Neural crest cell (in vitro differentiated cells): ENCODE measurements at places on chromosomes 2 and 18. TPM values are rescaled to one million over a fixed set of nuclear protein-coding genes. Genes with fewer than 3 reads are reported as not detected.

- H3K27ac ChIP-seq = no peak overlapping the region
- H3K36me3 ChIP-seq = no peaks in the 10 kb centered on the region
- H3K4me1 ChIP-seq = no peaks in the 10 kb centered on the region
- H3K27me3 ChIP-seq = no peaks in the 10 kb centered on the region
- H3K4me3 ChIP-seq = no peak overlapping the region
Measured at GRCh38 chr2:209985874-209986273, 16.6 kb upstream of the RPE start.

GRCh38 chr2:24913911-24914310 lies 6.1 kb downstream of the ADCY3 start:
- H3K4me3 ChIP-seq = peak overlapping the region; percentile 23
- H3K27me3 ChIP-seq = no peaks in the 10 kb centered on the region
- no peak for DNase-seq
- H3K4me1 ChIP-seq = peaks cover 22% of the 10 kb centered on the region
- H3K36me3 ChIP-seq = peaks cover 14% of the 10 kb centered on the region

GRCh38 chr2:22035361-22035830 lies 911.6 kb downstream of the TDRD15 start:
- no peak overlapping the region for H3K4me3 ChIP-seq
- no peaks in the 10 kb centered on the region for H3K27me3 ChIP-seq
- H3K36me3 ChIP-seq = no peaks in the 10 kb centered on the region
- H3K4me1 ChIP-seq = peaks cover 7% of the 10 kb centered on the region
- no peak overlapping the region for H3K27ac ChIP-seq
- no peak for DNase-seq

DNA sequence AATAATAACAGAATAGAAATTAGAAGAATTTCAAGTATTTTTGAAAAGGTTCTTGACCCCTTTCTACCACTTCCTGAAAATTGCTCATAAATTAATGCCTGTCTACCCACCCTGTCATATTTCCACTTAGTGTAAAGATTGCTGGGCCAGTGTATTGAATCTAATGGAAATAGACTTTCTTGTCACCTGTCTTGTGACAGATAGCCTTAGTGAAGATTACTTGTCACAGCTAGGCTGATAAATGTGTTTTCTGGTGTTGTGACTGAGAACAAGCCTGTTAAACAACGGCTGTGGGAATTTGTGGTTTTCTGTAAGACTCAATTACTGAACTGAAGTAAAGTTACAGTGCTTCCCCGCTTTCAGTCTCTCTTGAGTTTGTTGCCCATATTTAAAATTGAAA lies 37.0 kb downstream of the PIK3C3 start:
- H3K27ac ChIP-seq = no peak overlapping the region
- DNase-seq = no peak
- no peak overlapping the region for H3K4me3 ChIP-seq

GRCh38 chr18:3604498-3605408 lies 154.8 kb downstream of the TGIF1 start:
- no peak overlapping the region for H3K4me3 ChIP-seq
- no peaks in the 10 kb centered on the region for H3K36me3 ChIP-seq
- no peaks in the 10 kb centered on the region for H3K27me3 ChIP-seq
- no peak overlapping the region for H3K27ac ChIP-seq

The CROCC2 gene
- total RNA-seq = not detected in 2 replicates

DNA sequence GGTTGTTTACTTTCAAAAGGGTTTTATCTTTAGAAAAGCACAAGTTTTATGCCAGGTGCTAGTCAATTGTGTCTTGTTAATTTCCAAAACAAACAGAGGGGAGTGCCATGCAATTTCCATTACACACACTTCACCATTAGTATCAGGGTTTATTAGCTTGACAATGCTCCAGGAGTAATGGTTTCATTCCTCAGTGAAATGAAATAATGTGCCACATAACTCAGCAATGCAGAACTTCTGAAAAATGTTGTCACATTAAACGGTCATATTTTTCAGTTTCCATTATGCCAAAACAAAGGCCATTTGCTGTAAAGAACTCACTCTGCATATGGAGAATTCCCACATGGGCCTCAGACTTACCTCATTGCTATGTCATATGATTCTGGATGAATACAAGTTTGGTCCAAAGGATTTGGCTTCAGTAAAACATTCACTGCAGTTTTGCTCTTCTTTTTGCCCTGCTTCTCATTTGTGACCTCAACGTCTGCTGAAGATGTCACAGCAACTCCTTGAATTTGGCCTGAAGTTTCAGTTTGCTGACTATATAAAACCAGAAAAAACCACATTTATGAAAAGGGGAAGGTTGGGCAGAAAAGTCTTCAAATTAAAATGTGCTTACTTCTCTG lies 198.2 kb downstream of the SRBD1 start:
- H3K4me1 ChIP-seq = no peaks in the 10 kb centered on the region
- no peak overlapping the region for H3K27ac ChIP-seq
- H3K4me3 ChIP-seq = no peak overlapping the region

The APCDD1 gene
- total RNA-seq = 49.8 and 51.9 TPM in 2 replicates

The CYP20A1 gene
- 21.5 and 22.1 TPM in 2 replicates for total RNA-seq

DNA sequence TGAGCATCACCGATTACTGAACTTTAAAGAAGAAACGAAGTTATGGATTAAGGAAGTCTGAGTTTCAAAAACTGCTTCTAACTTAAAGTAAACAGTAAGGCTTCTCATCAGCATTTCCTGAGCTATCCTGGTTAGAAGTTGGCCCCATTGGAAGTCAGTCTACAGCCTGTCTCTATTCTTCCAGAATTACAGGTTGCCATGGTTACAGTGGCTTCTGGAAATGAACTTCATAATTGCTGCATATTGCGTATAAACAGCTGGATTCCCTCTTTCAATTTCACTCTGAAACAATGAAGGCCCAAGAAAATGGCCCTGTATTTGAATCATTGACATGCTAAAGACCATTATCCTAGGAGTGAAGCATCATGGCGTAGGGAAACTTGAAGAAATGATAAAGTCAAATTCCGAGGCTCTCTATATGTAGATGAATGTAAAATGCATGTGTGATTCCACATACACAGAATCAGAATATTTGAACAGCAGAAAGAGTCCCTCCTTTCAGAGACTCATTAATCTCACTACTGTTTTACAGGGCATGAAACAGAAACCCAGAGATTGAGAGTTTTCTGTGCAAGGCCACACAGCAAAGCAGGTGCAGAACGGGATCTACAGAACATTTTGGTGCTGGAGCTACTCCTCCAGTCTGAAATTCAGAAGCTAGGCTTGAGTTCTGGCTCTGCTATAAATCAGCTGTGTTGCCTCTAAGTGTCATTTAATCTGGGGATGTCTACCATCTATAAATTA lies 856.4 kb upstream of the CELF4 start:
- H3K27ac ChIP-seq = no peak overlapping the region
- H3K4me3 ChIP-seq = no peak overlapping the region
- no peak for DNase-seq
- H3K27me3 ChIP-seq = no peaks in the 10 kb centered on the region
- no peaks in the 10 kb centered on the region for H3K36me3 ChIP-seq

The REG1B gene
- not detected in 2 replicates for total RNA-seq
